ENCODE measurements at places on chromosomes 5 and 9.
A peak's percentile ranks its signal among the peaks of the same experiment; 100 is the strongest.

DNA sequence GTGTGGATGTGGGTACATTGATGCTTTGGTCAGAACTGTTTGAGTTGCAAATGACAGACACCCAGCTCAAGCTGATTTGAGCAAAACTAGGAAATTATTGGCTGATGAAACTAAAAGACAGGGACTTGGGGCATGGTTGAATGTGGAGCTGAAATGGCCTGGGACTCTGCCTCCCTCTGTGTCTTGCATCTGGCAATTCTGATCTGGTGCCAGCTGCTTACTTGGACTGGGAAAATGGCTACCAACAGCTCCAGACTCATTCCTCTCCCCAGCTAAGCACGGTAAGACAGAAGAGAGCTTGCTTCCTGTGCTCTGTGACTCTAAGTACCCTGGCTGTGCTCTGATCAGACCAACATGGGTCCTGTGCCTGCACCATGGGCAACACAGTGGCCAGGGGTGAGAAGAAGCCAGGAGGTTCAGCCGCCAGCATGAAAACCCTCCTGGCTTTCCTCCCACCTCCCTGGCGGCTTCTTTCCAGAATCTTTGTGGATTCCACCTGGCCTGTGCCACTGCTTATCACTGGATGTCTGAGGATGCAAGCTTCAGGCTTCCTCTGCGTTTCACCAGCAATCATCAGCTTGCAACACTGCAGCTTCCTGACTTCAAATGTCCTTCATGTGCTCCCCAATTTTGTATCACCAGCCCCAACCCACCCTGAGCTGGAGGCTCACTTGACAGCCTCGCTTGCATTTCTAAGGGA, 44.1 kb downstream of the C5orf15 start:
- DNase-seq = no peak

DNA sequence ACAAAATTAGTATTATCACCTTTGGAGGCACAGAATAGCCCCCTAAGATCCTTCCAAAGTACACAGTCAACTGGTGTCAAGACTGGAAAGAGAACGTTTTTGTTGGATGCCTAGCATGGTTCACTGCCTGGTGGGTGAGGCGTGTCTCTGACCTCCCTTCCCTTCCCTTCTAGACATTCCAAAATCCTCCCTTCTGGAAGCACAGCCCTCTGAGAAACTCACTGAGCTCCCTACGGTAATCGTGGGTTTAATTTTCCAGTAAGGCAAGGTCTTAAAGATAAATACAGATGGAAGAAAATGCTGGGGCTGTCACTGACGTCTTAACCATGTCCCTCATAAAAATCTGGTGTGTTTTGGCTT, 138.8 kb downstream of the LIFR start:
- no peak for DNase-seq

GRCh38 chr9:135038331-135038730, 49.1 kb upstream of the OLFM1 start:
- peak; percentile 25 for DNase-seq

DNA sequence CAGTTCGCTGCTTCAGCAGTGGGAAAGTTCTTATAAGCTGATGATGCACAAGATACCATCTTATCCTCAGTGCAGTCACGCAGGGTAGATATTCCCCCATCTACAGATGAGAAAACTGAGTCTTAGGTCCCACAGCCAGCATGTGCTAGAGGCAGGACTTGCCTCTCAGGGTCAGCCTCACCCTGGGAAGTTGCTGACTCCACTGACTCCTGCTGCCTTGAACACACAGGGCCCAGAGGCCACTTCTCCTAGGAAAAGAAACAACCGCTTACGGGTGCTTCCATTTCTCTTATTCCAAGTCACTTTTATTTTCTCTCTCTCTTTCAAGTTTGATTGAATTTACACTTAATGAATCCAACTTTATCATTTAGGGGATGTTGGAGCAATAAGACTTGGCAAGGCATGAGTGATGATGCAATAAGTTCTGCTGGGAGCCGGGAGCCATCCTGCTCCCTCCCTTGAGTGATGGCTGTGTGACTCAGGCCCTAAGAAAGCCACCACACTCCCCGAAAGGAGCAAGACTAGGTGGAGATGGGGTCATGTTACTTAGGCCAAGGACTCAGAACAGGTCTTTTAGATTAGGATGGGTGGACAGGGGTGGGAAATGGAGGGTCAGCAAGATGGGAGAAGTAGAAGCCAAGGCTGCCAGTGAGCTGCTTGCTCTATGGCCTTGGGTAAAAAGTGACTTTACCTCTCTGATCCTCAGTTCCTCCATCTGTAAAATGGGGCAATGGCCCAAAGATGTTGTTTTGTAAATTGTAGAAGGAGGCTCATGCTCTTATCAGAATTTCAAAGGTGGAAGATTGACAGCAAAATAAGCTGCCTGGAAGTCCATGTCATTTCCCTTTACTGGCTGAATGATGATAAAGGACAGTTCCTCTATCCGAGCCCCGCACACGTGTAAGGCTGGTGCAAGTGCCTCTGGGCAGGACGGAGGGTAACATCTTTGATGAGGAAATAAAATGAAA, 67.4 kb upstream of the ZNF618 start:
- no peak for DNase-seq

GRCh38 chr5:57172466-57173318, 1.2 kb upstream of the GPBP1 start:
- DNase-seq = no peak
